ENCODE measurements at places on chromosomes 4 and X. TPM values are rescaled to one million over a fixed set of nuclear protein-coding genes. Genes with fewer than 3 reads are reported as not detected.

The PTTG2 gene
- 1.9 TPM for total RNA-seq

DNA sequence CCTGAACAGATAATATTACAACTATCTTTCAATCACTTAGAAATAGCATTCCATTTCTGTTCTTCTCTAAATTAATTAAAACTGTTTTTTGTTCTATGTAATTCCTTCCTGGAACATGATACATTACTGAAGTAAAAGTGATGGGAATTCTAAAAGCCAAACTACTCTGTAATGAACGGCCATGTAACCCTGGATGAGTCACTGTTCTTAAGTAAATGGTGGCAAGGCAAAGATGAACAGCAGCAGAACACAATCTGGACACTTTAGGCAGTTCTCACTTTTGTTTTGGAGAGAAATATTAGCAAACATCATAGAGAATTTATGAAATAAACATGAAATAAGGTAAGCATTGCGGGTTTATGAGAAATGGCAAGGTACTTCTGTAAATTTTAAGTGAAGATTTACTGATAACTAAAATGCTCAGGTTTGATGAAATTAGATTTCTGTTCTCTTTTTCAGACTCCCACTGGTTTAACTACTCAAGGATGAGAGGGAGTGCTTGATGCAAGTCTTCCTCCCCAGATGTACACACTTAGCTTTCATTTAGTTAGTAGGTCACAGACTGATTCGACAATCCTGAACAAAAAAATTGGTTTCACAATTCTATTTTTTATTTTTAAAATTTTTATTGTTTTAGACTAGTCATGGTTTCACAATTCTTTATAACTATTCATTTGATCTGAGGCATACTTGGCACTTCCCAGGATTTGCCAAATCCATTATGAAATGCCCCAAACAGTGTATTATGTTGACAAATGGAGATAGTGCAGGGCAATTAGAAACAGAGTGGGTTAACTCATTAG is 964 bp upstream of the GPR82 start:
- DNase-seq: no peak

DNA sequence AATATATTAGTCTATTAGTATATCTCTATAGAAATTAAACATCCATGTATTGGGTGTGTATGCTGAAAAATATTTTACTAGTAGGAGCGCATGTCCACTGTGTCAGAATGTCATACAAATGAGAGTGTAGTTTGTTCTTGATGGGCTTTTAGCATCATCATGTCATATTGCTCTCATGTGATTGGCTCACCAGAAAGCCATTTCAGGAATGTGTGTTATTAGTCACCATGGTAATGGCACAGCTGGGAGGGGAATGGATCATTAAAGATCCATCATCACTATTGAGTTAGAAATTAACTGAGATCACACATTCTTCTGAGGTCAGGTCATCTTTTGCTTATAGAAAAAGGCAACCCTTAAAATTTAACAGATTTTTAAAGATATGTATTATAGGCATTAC is 77.3 kb downstream of the PHEX start:
- no peak for DNase-seq

The CDX4 gene
- total RNA-seq: not detected

DNA sequence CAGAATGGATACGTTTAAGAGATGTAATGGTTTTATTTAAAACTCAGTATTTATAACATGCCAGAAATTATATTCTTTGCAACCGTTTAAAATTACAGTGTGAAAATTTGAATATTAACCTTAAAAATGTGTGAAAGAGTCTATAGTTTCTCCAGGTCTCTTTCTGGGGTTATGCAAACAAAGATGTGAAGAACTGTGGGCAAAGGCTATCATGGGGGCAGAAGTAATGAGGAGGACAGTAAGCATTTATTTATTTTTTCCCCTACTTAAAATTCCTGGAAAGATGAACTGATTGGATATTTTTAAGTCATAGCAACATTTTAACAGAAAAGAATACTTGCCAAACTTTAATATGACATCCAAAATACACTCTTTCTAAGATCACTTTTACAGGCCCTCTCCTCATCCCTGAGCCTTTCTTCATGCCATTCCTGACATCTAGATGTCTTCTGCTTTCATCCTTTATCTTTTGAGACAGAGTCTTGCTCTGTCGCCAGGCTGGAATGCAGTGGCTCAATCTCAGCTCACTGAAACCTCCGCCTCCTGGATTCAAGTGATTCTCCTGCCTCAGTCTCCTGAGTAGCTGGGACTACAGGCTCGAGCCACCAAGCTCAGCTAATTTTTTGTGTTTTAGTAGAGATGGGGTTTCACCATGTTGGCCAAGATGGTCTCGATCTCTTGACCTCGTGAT is 46.1 kb downstream of the TMEM131L start:
- DNase-seq: no peak

The ATOH1 gene
- total RNA-seq: not detected

DNA sequence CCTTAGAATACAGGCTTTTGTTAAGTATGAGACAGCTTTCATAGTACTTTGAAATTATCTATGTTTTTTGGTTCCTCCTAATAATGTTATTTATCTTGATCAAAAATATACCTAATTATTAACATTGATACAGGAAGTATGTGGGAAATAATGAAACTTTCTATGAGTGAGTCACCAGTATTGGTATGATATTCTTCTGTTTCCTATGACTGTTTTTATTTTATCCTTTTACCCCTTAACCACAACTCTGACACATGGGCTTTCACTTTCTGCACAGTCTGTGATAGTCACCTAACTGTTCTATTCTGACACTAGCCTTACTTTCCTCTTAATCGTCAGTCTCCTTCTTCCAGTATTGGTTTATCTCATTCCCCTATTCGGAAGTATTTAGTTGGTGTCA is 4.7 kb downstream of the THAP9 start:
- no peak for DNase-seq

- DNase-seq: no peak
These were observed 663 bp upstream of the USP53 start for GRCh38 chr4:119211867-119212233.

DNA sequence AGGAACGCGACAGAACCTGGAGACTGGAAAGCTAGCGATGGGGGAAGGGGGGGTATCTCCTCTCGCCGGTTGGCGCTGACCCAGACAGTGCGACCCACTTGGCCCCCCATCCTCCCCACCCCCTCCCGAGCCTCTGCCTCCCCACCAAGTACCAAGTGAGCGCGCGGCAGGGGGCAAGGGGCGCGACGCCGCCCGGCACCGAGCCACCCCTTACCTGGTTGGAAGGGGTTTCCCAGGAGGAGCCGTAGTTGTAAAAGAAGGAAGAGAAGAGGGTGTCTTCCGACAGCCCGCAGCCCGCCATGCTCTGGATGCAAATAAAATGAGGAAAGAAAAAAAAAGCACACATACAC is 112.2 kb downstream of the DHX15 start:
- no peak for DNase-seq

GRCh38 chr4:77167173-77167572 is 10.2 kb downstream of the CCNG2 start:
- no peak for DNase-seq

The TENT5D gene
- not detected for total RNA-seq

DNA sequence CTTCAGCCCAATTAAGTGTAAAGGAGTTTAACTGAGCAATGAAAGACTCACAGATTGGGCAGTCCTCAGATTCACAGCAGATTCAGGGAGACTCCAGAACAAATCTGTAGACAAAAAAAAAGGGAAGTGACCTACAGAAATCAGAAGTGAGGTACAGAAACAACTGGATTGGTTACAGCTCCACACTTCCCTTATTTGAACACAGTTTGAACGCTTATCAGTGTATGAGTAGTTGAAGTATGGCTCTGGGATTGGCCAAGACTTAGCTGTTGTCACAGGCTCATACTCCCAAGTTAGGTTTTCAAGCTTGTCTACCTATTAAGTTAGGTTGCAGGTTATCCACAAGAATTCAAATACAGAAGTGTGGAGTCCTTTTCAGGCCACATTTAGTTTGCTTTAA is 112.4 kb upstream of the ELOVL6 start:
- no peak for DNase-seq

- no peak for DNase-seq
These were observed 184.3 kb downstream of the NAA11 start for GRCh38 chr4:79141530-79141929.

All from dorsolateral prefrontal cortex (tissue), 122 donors.